Stimulated activated CD8-positive, alpha-beta memory T cell treated with anti-CD3 and anti-CD28 coated beads, Interleukin-15, amount 100 ng/mL, for 1 hour (primary cell): ENCODE measurements at places on chromosomes 16 and 17.

- DNase-seq: no peak
Observed at GRCh38 chr17:78891406-78892061, 11.5 kb downstream of the CEP295NL start.

DNA sequence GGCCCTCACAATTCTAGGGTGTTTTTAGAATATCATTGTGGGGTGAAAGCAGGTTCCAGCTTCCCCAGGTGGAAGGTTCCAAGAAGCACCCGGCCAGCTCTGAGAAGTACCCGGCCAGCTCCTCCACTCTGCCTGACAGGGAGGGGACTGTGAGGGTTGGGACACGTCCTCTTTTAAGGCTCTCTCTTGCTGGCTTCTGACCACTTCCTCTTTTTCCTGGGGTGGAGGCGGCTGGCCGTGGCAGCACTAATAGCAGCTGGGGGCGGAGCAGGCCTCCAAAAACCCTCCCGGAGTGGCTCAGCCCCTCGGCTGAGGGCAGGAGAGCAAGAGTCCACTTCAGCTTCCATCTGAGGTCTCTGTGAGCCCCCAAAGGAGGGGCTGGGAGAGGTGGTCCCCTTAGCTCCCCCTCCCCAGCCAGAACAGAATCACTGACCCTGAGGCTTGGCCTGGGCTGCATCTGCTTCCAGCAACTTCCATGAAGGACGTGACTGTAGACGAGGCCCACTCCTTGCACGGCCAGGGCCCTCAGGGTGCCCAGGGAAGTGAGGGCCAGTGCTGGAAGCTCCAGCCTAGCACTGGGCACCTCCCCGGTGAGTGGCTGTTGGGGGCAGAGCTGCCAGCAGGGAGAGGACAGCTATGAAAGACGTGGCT, 26.7 kb upstream of the PLCG2 start:
- no peak for DNase-seq

- no peak for DNase-seq
Observed at GRCh38 chr16:82979406-82980111, 352.8 kb downstream of the CDH13 start.

DNA sequence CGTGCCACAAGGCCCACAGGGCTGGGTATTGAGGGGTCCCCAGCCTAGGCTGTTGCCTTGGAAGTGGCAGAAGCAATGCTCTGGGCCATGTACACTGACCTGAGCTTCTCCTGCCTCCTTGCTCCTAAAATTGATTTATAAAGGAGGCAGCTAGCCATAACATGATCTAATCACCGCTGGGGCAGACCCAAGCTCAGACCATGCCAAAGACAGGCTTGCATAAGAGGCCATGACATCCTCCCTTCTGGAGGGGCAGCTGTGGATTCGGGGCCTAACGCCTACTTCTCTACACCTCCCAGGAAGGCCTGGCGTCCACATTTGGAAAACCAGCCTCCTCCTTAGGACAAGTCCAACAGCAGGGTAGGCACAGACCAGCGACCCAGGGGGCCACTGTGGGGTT, 12.3 kb downstream of the HSD11B2 start:
- DNase-seq: no peak

DNA sequence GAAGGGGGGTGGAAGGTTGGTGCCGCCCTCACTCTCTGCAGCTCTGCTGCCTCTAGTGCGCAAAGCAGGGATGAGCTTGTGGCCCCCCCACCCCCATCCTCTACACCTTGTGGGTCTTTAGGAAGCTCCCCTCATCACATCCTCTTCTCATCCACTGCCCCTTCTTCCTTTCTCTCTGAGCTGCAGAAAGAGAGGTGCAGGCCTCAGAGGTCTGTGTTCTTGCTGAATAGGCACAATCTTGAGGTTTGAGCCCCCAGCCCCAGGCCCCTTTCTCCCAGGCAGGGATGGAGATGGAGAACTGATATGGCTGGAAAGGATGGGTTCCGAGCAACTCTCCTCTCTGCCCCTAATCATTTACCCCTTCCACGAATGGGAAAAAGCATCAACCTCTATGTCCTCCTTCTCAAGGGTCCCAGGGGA, 2.6 kb downstream of the CACNA1G start:
- DNase-seq: no peak

- no peak for DNase-seq
Observed at GRCh38 chr17:61729690-61730268, 133.5 kb downstream of the BRIP1 start.

DNA sequence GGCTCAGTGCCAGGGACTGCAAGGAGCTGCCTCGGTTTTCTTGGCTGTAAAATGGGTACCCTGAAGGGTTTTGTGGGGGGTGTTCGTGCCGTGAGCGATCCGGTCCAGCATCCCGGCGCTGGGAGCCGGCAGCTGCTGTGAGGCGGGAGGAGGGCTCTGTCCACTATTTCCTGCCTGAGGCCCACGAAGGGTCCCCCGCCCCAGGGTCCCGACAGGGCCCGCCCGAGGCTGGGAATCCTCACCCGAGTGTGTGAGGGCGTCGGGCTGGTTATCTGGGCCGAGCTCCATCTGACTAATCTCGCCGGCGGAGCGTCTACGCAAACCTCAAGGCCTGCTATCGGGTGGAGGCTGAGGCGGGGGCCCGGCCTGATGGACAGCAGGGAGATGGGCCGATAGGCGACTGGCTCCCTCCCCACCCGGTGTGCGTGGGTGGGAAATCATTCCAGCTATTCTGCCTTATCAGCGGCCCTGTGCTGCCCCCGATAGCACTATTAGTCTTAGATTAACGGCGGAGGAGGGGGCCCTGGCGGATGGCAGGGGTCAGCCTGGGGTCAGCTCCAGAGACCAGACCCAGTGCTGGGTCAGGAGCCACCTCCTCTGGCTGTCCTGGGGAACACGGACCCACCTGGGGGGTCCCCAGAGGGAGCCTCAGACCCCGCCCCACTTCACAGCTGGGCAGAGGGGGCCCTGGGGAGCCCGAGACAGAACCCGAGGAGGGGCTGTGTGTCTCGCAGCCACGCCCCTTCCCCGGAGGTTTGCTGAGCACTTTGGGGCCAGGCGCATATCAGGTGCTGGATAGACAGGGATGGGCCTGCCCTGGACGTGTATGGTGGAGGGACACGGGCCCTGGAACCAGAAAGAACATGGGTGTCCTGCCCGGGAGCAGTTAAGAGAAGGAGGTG, 44.7 kb downstream of the ZFPM1 start:
- no peak for DNase-seq
